ENCODE measurements at places on chromosomes 16 and 17. TPM values are rescaled to one million over a fixed set of nuclear protein-coding genes. Genes with fewer than 3 reads are reported as not detected.

GRCh38 chr17:71327376-71328059 lies 793.3 kb upstream of the SOX9 start:
- DNase-seq, result peak; percentile 45

DNA sequence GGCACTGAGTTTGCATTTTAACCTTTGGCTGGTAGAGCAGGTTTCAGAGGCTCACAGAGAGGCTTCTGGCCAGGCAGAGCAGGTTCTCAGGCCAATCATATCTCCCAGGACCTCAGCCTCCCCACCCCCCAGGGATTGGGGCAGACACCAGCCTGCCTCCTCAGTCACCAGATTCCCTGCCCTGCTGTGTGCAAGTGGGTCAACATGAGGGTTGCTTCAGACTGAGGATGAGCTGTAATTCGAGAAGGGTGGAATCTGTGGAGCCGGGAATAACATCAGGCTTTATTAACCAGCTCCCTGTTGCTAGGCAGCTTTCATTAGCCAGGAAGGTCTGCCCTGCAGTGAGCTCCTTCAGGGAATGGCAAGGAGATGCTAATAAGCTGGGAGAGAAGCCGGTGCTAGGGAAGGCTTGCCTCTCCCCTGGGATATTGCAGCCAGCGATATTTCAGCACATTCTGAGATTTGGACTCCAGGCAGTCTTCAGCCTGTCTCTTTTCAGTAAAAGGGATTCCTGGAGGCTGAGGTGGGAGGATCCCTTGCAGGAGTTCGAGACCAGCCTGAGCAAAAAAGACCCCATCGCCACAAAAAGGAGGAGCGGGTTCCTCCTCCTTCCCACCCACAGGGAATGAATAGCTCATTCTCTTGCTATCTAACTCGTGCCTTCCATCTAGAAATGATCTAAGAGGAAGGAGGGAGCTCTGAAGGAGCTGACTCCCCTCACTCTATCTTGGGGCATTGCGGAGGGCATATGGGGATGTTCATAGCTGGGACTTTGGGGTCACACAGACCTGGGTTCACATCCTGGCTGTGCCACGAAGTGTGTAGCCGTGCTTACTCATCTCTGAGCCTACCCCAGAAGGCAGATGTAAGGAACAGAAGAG lies 10.7 kb downstream of the SGSM2 start:
- DNase-seq, result peak; percentile 42

- peak; percentile 12 for DNase-seq
These were observed 67.1 kb downstream of the MGAT5B start for GRCh38 chr17:76935331-76935730.

Gene TNFRSF13B
- not detected for total RNA-seq

Gene CNTNAP4
- total RNA-seq, result 17.7 TPM

DNA sequence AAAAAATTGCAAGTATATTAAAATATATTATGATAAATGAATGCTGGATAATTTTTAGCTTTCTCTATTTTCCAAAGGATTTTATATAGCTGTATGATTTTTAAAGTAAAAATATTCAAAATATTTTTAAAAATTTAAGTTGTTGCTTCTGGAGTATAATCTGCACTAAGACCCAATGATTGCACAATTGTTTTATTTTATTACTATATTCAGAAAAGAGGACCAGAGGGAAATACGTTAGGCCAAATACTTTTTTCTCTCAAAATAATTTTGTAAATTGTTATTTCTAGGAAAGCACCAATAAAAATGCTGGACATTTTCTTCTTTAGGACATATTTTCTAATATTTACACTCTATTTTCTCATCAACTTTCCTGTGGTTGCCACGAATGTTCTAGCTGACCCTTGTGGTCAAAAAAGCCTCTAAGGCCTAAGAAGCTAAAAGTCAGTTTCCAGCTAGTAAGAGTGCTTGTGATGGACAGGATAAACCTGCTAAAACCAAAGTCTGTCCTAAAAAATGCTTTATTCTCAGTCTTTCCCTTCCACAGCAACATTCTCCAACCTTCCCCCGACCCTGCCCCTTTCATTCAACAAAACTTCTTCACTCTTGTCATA lies 31.2 kb downstream of the MMD start:
- no peak for DNase-seq

Gene NT5M
- total RNA-seq, result 4.1 TPM

GRCh38 chr17:56642424-56642823 lies 48.9 kb downstream of the NOG start:
- DNase-seq, result no peak

DNA sequence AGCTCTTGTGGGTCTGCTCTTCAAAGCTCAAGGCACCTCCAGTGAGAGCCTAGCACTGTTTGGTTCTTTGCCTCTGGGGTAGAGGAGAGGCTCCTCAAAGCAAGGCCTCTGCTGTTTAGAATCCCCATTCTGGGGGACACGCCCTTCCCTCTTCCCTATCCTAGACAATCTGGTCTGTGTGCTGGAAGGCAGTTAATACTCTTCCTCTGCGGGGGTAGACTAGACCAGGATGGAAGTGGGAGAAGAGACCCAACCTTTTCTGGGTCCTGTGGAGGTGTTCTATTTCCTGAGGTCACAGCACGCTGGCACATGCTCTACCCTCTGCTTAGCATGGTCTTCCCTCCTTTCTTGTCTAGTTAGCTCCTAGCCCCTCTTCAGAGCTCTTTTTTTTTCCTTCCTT lies 7.7 kb downstream of the ERAL1 start:
- no peak for DNase-seq

- no peak for DNase-seq
These were observed 5.7 kb downstream of the NUPR1 start for GRCh38 chr16:28532940-28533647.

DNA sequence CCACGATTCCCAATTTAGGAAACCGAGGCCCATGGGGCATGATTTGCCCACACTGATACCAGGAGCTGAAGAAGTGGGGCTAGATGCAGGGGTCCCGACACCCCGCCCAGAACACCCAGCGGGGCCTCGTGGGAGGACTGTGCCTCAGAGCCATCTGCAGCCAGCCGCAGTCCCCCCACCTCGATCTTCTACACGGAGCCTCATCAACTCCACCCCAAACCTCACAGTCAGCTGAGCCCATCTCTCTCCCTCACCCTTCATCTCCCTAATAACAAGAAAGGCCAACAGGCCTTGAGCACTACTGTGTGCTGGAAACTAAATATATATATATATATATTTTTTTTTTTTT lies 4.2 kb downstream of the ITGAE start:
- DNase-seq, result no peak

DNA sequence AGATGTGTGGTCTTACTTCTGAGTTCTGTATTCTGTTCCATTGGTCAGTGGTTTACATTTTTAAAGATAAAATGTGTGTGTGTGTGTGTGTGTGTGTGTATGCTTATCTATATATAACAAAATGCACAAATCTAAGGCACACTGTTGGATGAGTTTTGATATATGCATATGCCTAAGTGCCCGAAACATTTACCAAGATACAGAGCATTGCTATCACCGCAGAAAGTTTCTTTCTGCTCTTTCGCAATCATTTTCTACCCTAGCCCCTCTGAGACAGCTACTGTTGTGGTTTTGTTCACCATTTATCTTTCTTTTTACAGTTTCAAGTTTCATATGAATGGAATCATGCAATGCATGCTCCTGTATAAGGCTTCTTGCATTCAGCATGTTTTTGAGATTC lies 97.0 kb downstream of the MRTFB start:
- no peak for DNase-seq

GRCh38 chr17:17125136-17126084 lies 80.7 kb downstream of the PLD6 start:
- no peak for DNase-seq

- no peak for DNase-seq
These were observed 5.0 kb downstream of the UBALD2 start for GRCh38 chr17:76270127-76270592.

Gene WDR81
- total RNA-seq, result 17.8 TPM

DNA sequence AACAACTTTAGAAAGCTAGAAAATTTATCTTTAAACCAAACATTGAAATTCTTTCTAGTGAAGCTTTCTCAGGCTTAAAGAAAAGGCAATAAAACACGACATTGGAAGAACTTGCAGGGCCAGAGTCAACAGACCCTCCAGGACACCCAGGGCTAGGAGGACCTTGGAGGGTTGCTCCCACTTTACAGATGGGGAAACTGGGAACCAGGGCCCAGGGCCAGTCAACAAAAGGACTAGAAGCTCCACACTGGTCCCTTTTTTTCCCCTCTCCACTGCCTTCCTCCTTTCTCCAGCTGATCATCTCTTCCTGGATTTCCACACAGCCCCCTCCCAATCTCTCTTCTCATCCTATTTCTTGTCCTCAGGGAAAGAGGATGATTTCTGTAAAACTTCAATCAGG lies 307.7 kb upstream of the CDH5 start:
- no peak for DNase-seq

DNA sequence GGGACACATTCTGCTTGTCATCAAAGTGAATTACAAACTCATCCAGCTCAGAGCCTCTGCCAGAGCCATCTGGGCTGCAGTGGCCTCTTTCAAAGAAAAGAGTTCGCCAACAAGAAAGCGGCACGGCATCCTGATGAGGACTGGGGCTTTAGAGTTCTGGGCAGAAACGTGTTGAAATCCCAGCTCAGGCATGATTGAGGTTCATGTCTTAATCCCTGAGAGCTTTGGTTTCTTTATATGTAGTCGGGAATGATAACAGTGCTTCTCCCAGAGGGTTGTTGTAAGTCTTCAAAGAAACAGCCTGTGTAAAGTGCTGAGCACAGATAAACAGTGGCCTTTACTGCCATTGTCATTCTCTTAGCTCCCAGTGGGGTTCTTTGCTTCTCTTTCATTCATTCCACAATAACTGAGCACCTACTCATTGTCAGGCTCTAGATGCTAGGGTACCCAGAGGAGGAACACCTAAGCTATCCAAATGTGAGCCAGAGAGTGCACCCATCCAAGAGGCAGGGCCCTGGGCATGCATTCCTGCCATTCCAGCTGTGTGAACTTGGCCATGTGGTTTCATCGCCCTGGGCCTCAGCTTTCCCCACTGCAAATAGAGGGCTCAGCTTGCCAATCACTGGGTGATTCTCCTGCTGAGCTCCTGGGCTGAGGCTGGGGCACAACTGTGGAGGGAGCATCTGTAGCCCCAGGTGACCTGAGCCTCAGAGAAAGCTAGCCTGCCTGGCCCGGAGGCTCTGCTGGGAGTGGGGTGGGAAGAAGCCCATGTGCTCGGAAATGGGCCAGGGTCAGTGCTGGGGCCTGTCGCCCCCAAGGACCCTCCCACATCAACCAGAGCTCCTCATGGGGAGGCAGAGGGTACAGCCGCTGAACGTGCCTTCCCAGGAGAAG lies 38.3 kb upstream of the CRHR1 start:
- DNase-seq, result no peak

GRCh38 chr16:12729448-12729847 lies 74.2 kb downstream of the CPPED1 start:
- peak; percentile 52 for DNase-seq

Gene ZNF207
- 169 TPM for total RNA-seq

- DNase-seq, result no peak
These were observed 47.4 kb upstream of the JPH3 start for GRCh38 chr16:87554754-87555427.

GRCh38 chr17:40936437-40936971 lies 942 bp downstream of the KRT23 start:
- DNase-seq, result peak; percentile 27

GRCh38 chr16:79276501-79276900 lies 324.0 kb downstream of the MAF start:
- no peak for DNase-seq

Gene SEPHS2
- total RNA-seq, result 17.0 TPM

- no peak for DNase-seq
These were observed 521 bp downstream of the GGA2 start for GRCh38 chr16:23509782-23510163.

DNA sequence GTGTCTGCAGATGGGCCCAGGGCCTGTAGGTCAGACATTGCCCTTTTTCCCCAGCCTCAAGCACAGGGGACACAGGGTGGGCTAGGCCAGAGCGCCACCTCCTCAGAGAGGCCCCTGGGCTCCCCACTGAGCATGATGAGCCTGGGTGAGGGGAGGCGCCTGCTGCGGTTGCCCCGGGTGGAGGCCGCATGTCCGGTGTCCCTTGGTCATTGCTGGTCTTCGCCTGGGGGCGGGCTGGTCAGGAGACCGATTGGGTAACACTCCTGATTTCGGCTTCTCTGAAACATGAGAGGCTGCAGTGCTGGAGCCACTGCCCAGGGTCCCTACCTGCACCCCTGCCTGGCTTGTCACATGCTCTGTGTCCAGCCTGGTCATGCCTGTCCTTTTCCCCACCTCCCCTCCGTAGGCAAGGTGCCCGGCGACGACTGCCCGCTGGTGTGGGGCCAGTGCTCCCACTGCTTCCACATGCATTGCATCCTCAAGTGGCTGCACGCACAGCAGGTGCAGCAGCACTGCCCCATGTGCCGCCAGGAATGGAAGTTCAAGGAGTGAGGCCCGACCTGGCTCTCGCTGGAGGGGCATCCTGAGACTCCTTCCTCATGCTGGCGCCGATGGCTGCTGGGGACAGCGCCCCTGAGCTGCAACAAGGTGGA lies 2.4 kb upstream of the NPB start:
- DNase-seq, result no peak
